ENCODE measurements at places on chromosomes 12 and 14.

DNA sequence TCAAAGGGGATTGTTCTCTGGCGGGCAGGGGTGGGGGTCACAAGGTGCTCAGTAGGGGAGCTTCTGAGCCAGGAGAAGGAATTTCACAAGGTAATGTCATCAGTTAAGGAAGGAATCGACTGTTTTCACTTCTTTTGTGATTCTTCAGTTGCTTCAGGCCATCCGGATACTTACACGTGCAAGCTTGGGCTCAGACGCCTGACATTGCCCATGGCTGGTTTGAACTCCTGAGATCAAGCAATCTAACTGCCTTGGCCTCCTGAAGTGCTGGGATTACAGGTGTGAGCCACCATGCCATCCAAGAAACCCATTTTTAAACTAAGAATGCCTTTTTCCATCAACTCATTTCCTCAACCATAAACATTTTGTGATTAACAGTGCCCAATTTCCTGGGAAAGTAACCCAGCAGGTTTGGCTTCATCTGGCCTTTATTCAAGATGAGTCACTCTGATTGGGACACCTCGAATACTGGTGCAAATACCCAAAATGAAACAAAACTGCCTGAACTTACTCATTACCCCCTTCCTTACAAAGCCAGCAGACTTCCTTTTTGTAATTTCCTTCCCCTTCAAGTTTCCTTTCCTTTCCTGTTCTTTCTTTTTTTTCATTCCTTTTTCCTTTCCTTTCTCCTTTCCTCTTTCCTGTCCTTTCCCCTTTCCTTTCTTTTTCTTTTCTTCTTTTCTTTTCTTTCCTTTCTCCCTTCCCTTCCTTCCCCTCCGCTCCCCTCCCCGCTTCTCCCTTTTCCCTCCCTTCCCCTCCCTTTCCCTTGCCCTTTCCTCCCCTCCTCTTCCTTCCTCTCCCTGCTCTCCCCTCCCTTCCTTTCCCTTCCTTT is 10.2 kb upstream of the RNASE10 start:
- DNase-seq: peak; percentile 47

- no peak for DNase-seq
These were observed 60.5 kb downstream of the BTG1 start for GRCh38 chr12:92085040-92085735.

DNA sequence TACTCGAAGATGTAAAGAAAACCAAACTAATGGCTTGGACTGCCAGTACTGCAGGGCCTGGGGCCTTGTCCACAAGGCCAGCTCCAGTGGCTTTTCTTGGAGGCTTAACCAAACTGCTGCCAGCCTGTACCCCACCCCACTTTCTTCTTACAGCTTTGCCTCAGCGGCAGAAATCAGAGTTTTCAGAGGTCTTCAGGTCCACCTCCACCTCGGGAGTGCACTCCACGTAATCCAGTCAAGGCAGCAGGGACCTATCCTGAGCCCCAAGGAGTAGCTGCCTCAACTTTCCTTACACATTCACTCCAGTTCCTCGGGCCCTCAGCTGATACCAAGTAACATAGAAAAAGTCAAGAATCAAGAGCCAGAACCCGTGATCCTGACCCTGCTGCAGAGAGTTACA is 19.6 kb downstream of the PRMT8 start:
- no peak for DNase-seq

DNA sequence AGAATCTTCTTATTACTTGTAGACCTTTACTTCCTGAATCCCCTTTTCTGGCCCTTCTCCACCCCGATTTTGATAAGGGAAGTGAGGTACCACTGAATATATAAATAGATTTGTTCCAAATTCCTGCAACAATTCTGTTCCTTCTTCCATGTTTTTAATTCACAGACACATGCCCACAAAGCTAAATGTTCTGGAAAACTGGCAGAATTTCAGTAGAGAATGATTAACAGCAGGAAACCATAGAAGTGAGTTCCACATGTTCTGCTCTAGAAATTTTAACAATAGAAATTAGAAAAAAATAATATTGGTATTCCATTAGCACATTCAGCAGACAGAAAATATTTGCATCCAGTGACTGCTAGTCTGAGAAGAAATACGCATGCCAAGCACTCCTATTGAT is 139.6 kb downstream of the SLC2A13 start:
- no peak for DNase-seq

GRCh38 chr12:52486166-52487105 is 6.6 kb downstream of the KRT6A start:
- no peak for DNase-seq

DNA sequence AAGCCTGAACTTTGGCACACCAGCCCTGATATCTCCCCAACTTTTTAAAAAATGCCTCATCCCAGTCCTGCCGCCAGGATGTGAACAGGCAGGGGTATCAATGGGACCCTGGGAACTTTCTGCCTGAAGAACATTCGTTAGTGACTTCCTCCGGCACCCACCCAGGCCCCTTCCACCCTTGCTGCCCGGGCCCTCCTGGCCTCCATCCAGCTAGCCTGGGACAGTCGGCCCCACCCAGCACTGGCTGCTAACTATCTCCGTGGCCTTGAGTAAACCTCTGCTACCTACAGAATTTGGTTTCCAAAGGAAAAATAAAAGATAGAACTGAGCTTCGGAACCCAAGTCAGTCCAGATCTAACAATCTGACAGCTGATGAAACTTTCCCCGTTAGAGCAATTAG is 14.3 kb downstream of the SCARB1 start:
- no peak for DNase-seq

DNA sequence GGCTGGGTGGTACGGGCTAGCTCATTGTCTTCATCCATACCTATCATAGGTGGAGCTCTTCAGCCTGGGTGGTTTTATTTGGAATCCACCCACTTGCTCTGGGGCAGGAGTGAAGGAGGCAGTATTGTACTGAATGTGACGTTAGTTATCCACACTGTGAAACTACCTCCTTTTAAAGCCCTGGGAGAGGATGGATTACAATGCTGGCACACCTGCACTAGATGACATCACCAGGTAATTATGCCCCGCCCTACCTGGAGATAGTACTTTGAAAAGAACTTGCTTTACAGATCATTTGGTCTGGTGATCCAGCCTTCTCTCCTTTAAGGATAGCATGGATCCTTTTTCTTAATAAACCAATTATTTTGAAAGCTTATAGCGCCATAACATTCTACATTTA is 78.0 kb downstream of the B4GALNT3 start:
- no peak for DNase-seq

- no peak for DNase-seq
These were observed 1339.2 kb downstream of the AACS start for GRCh38 chr12:126404293-126404881.

- DNase-seq: no peak
These were observed 210.8 kb downstream of the SLC41A2 start for GRCh38 chr12:104747330-104747729.

GRCh38 chr14:44300916-44301315 is 206.2 kb downstream of the FSCB start:
- DNase-seq: no peak

GRCh38 chr12:49489154-49489553 is 49.7 kb upstream of the KCNH3 start:
- DNase-seq: no peak

DNA sequence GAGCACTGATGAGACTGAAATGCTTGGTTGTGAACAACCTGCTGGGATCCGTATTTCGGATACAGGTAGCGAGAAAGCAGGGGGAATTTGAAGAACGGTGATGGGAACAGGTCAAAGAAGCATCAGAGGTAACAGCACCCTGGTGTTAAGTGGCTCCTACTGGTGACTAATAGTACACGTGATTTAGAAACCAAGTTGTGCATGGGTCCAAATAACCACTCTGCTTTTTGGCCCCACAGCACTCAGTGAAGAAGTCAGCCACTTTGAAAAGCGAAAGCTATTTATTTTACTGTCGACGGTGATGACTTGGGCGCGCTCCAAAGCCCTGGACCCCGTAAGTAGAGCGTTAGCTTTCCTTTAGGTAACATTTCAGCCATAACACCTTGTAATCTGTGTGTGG is 16.7 kb downstream of the AK7 start:
- no peak for DNase-seq

- DNase-seq: no peak
These were observed 4.9 kb downstream of the HNRNPA1 start for GRCh38 chr12:54285150-54286041.

GRCh38 chr12:64082866-64083268 is 139.2 kb downstream of the KICS2 start:
- no peak for DNase-seq

DNA sequence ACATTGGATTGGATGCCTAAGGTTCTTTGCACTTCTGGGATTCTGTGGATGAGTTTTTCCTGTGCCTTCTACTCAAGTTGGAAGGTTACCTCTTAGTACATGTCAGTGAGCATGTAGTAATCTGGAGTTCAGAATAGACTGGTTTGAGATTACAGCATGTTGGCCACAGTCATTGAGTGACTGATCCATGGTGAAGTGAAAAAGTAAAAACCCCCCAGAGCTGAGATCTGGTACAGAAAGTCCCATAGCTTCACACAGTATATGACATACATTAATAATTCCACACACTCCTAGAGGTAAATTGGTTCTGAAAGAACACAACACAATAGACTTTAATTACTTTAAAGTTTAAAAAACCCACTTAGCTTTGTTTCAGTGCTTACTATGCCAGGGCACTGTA is 11.9 kb upstream of the CCND2 start:
- DNase-seq: no peak

- no peak for DNase-seq
These were observed 202.5 kb upstream of the LRIG3 start for GRCh38 chr12:59122784-59123183.

DNA sequence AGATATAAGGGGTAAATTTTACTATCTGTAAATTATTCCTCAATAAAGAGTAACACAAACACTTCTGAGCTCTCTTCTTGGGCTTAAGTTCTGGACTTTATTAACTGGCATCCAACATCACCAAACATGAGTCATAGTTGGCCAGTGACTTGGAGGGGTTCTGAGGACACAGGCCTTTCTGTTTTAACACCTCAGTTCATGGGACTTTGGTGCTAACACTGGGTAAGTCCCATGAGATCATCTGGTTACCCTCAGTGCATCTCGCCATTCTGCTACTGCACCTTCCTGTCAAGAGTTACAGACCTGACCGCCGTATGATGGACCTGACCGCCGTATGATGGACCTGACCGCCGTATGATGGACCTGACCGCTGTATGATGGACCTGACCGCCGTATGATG is 9.9 kb downstream of the SLC15A4 start:
- DNase-seq: no peak

DNA sequence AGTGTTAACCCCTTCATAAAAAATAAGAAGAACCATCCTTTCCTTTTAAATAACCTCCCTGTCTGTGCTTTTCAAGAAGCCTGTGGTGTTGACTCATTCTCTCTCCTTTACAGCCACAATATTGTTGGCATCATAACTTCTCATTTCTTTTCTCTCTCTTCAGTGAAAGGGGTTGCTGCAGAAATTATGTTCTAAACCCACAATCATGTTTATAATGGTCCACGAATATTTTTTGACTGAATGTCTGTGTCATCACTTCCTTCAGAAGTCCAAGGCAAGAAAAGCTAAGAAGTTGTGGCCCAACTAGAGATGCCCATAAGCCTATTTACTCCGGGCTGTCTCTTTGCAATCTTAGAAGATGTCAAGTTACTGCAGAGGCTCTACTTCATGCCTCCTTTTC is 488.3 kb downstream of the APAF1 start:
- no peak for DNase-seq

GRCh38 chr14:78967111-78967809 is 797.1 kb downstream of the NRXN3 start:
- DNase-seq: no peak

DNA sequence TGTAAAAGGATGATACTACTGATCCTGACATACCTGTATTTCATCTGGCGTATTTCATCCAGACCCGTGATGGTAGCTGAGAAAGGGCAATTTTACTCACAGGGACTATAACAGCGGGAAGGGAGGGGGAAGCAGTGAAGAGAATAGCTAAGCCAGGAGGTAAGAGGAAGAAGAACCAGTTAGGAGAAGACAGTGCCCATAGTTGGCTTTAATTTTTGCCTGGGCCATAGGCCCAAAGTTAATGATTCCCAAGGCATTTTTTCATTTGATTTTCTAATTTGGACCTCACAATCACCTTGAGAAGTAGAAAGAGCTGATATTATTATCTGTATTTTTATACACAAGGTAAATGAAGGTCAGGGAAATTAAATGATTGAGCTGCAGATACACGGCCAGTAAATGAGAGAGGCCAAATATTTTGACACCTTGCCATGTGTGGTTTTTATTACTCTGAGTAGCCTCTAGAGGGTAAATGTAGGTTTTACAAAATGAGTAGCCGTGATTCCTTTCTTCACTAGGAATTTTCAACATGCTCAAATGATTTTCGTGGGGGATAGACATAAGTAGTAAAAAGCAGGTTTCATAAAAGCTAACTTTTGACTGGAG is 382.2 kb downstream of the FUT8 start:
- DNase-seq: no peak

- DNase-seq: no peak
These were observed 21.9 kb downstream of the ANKLE2 start for GRCh38 chr12:132739600-132740312.

GRCh38 chr14:29216268-29217232 is 450.0 kb downstream of the FOXG1 start:
- DNase-seq: no peak

GRCh38 chr12:121465921-121466793 is 66.2 kb downstream of the RNF34 start:
- peak; percentile 39 for DNase-seq

DNA sequence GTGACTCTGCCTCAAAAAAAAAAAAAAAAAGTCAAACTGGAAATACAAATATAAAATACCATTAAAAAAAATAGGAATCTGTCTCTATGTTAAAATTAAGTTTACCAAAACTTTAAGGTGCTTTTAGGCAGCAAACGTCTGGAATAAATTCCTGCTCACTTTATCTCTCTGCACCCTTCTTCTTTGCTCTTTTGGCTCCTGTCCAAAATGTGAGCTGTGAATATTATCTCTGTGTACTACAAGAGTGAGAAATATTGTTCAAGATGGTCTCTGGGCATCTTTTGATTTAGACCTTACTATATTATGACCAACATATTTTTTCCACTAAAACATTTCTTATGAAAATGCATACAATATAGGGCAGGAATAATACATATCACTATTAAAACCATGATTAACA is 63.7 kb downstream of the PUS7L start:
- DNase-seq: no peak

DNA sequence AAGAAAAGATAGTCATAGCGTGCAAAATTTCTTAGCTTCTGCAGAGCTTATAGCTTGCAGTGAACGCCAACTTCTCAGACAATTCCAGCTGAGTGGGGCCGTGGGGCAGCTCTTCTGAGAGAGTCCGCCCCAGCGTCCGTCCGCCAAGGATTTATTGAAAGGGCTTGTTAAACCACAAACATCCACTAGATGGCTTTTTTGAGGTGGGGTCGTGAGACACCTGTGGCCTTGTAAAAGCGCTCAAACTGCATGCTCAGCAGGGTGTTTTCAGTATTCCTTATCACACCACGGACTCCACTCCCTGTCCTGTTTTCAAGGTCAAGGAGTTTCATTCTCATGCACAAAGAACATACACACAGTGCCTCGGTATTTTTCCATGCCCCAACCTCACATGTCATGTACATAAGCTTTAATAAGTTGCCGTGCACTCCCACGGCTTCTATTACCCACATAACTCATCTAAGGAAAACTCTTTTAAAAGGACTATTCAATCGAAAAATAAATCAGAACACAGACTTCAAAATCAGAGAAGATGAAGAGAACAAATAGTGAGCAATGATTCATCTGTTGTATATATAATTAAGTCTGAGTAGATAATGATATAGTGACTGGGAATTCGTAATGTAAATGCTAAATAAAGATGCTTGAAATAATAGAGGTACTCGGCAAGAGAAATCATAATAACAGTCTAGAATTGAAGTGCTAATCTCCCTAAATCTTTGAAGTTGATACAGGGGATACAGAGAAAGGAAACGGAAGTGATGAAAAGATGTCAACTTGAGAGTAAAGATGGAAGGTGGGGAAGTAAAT is 46.7 kb downstream of the WBP11 start:
- no peak for DNase-seq
